NCI-H2081 (cell line): ENCODE measurements at places on chromosomes 13 and 19.

- no peak for DNase-seq
Observed at GRCh38 chr13:20431687-20432384, 93.8 kb downstream of the CRYL1 start.

DNA sequence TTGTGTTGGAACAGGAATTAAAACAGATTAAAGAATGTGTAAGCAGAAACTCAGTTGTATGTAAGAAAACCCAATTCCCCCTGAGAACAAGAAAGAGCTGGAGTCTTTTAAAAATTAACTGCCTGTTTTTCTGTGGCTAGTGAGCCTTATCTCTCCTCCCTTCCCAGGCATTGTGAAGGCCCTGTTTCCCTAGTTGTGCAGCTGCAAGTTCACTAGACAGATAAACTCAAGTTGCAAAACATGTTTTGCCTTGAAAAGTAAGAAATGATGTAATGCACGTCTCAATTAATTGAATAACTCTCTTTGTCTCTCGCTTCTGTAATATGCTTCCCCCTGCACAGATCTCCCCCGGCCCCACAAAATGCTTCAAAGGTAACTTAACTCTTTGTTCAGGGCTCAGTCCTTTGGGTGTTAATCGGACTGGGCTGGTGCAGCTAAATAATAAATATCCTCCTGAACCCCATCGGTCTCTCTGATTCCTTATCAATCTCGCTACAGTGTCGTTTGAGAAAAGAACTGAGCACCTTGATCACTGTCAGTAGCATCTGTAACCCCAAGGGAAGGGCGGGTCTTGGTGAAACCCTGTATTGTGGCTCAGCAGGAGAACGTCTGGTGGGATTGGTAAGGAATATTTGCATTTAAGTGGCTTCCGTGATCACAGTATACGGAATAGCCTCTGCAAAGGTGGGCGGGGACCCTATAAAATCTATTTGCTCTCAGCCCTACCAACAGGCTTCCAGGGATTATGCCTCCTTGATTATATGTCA is 1.6 kb upstream of the ZNF556 start:
- no peak for DNase-seq

GRCh38 chr19:45045671-45046353 is 7.0 kb downstream of the CLASRP start:
- DNase-seq, result no peak

DNA sequence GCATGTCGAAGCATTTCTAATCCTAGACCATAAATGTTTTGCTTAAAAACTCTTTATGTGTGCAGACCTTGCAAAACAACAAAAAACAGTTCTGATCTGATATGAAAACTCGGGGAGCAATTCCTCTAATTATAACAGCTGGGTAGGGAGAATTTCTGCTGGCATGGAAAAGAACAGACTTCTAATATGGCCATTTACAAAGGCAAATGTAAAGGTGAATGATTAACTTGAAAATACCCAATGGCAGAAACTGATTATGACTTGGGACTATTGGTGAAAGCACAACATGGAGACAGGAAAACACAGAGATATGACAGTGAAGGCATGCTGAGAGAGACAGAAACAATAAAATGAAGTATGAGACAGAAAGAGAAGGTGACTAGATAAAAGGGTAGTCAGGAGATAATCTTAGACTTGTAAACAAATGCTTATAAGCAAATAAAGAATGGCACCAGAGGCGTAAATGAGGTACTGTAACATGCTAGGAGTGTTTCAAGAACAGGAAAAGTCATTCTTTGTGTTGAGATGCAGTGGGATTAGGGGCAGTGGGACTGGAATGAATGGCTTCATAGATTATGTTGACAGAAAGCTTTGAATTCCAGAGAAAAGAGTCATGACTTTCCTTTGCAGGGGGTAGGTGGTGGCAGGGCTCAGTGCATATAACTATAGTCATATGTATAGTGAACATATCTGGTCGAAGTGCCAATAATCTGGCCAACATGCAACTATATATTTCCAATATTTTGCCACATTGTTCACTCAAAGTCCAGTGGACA is 393.0 kb downstream of the ITGBL1 start:
- DNase-seq, result no peak

DNA sequence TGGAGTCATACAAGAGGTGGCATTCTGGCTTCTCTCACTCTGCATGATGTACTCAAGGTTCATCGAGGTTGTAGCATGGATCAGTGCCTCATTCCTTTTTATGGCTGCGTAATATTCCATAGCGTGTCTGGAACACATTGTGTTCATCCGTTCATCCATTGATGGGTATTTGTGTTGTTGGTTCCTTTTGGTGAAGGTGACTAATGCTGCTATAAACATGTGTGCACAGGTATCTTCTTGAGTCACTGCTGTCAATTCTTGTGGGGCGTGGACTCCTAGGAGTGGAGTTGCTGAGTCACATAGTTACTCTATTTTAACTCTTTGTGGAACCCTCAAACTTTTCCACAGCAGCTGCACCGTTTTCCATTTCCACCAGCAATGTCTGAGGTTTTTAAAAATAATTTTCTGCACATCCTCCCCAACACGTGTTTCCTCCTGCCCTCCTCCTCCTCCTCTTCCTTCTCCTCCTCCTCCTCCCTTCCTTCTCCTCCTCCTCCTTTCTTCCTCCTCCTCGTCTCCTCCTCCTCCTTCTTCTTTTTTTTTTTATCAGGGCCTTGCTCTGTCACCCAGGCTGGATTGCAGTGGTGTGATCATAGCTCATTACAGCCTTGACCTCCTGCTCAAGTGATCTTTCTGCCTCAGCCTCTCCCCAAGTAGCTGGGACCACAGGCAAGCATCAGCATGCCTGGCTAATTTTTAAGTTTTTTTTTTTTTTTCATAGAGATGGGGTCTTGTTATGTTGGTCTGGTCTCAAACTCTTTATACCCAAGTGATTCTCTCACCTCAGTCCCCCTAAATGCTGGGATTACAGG is 2.0 kb upstream of the TMEM221 start:
- DNase-seq, result no peak

DNA sequence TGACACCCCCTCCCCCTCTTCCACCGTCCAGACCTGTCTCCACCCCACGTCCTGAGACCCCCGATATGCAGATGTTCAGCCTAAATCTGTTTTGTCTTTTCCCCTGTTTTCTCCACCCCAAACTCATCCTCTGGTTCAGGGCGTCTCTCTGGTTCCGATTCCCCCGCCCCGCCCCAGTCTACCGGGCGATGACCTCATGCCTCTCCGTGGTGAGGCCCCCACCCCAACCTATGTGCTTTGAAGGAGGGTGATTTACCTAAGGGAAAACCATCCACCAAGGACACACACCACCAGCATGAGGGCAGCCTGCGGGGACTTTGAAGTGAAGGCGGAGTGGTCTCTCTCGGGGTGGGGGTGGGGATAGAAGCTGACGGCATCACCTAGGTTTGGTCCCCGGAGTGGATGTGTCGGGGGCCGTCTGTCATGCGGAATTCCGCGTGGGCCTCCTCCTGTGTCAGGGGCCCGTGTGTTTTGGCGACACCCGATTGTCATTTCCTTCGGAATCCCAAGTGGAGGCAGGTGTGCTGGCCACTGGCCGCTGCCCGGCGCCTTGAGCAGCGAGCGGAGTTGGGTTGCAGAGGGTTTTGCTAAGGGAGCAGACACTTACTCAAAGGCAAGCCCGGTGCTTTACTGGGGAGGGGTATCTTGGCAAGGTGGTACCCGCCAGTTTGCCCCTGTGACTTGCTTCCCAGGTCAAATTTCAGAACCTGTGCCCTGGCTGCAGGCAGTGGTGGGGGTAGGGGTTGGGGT is 1.4 kb downstream of the FZR1 start:
- DNase-seq, result no peak

GRCh38 chr13:113394339-113394640 is 30.4 kb upstream of the GRTP1 start:
- DNase-seq, result no peak

GRCh38 chr13:107576430-107576829 is 638.9 kb downstream of the LIG4 start:
- no peak for DNase-seq

DNA sequence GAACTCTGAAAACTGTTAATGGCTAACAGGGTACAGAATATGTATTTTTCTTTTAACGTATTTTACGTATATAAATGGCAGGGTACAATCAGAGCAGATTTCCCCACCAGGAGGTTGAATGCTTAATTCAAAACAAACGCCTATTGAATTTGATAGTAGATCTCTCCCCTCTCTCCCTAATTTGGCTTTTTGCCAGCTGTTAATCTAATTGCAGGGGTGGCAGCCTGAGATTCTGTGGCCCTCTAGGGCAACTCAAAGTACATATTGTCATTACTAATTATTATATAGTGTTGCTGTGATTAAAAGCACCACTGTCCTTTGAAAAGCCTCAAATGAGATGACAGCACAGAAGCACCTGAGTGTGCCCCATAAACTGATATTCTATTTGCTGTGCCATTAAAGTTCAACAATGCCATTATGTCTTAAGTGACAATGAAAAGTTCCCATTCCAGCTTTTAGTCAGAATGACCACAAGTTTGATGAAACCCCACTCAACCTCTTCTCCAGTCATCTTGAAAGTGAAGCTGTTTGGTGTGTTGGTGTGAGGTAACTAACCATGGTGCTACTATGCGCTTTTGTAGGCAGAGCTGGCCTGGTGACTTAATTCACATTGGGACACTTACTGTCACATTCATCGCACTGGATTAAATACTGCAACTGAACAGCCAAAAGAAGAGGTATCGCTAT is 351.4 kb downstream of the KCNRG start:
- DNase-seq, result peak; percentile 88

DNA sequence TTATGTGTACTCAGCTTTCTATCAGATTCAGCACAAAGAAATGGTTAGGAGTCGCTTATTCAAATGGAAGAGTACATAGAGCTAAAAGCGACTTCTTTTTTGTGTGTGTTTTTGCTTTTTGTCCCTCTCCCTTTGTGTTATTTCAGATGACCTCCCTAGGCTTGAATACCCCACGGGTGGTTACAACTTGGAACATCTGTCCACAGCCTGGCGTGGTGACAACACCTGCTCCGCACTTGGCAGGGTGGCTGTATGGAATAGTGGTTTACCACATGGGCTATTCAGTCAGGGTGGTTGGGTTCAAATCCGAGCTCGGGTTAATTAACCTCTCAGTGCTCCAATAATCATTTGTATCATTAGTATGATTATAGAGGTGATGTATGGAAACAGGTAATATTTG is 151.6 kb upstream of the FREM2 start:
- peak; percentile 94 for DNase-seq

GRCh38 chr13:62014299-62014698 is 598.6 kb upstream of the PCDH20 start:
- peak; percentile 64 for DNase-seq

GRCh38 chr19:39845584-39845932 is 621 bp downstream of the FBL start:
- DNase-seq, result peak; percentile 16

GRCh38 chr19:645912-646778 is 6.5 kb downstream of the FGF22 start:
- no peak for DNase-seq

GRCh38 chr19:40326201-40326600 is 22.0 kb downstream of the C19orf47 start:
- no peak for DNase-seq

DNA sequence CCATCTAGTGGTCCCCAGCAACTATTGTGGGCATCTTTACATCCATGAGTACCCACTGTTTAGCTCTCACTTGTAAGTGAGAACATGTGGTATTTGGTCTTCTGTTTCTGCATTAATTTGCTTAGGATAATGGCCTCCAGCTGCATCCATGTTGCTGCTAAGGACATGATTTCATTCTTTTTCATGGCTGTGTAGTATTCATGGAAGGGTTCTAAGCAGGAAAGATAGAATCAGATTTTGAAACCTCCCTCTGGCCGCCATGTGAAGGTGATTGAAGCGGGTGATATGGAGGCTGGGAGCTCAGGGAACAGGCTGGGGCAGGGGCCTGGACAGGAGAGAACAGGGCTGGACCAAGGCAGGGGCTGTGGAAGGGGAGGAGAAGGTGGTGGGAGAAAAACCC is 20.1 kb downstream of the LTBP4 start:
- DNase-seq, result no peak

DNA sequence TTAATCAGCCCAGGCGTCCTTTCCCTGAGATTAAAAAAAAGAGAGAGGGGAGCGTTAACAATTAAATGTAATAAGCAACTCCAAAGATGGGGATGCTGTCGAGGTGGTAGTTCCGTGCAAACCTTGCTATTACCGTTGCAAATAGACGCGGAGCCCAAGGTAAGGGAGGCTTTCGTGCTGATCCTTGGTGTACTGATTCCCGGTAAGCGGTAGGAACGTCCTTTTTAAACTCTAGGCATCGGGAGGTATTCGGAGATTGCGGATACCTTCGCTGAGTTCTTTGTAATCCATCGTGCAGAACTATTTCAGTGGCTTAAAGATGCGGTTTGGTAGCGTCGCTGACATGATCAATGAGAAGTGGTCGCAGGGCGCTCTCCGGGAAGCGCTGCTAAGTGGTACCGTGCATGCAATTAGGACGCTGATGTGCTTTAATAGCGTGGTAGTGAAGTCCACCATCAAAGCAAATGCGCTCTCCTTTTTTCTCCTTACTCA is 3.1 kb downstream of the SLITRK5 start:
- peak; percentile 69 for DNase-seq

GRCh38 chr13:98467263-98467985 is 109.5 kb downstream of the STK24 start:
- no peak for DNase-seq

GRCh38 chr19:38693380-38694223 is 46.2 kb downstream of the ACTN4 start:
- no peak for DNase-seq

DNA sequence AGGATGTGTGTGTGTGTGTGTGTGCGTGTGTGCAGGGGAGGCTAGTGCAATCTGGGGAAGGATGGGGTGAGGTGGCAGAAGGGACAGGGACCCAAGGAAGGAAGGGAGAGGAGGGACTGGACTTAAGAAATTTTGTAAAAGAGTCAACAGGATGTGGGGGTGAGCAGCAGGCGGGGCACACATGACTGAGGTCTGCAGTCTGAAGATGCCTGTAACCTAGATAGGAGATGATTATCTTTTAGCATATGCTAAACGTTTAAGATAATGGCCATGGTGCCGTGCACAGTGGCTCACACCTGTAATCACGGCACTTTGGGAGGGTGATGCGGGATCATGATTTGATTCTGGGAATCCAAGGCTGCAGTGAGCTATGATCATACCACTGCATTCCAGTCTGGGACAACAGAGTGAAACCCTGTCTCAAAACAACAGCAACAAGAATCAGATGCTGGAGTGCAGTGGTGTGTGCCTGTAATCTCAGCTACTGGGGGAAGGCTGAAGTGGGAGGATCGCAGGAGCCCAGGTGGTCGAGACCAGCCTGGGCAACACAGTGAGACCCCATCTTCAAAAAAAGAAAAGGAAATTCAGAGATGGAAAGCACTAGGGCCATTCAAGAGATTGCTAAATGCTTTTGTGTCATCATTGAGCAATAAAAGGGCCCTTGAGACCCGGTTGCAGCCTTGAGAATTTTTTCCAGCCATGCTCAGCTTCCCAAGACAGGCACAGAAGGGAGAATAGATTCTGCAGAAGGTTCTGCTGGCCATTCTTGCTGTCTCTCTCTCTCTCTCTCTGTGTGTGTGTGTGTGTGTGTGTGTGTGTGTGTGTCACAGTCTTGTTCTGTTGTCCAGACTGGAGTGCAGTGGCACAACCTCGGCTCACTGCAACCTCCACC is 3.8 kb upstream of the ZNF414 start:
- DNase-seq, result no peak

GRCh38 chr13:104594806-104595205 is 1528.6 kb upstream of the SLC10A2 start:
- no peak for DNase-seq
